ENCODE measurements at places on chromosomes 4 and X.
A peak's percentile ranks its signal among the peaks of the same experiment; 100 is the strongest.

DNA sequence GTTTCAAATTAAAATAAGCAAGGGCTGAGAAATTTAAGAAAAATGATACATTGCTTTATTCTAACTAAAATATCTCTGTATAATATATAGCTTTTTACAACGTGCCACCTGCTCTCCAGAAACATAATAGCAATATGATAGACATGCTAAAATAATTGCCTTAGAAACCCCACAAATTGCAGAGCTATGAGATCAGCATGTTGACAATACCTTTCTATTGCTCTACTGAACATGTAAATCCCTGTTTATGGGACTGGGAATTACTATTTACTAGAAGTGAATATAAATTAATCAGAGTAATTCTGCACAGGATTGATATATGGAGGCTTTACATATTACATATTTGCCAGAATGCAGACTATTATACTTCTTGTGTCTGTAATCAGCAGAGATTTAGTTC is 1831.1 kb upstream of the IGFBP7 start:
- DNase-seq, result no peak

GRCh38 chr4:173167758-173168395 is 734 bp upstream of the GALNT7 start:
- DNase-seq, result peak; percentile 66

- no peak for DNase-seq
These were observed 32.6 kb upstream of the GIMD1 start for GRCh38 chr4:106401157-106401556.

DNA sequence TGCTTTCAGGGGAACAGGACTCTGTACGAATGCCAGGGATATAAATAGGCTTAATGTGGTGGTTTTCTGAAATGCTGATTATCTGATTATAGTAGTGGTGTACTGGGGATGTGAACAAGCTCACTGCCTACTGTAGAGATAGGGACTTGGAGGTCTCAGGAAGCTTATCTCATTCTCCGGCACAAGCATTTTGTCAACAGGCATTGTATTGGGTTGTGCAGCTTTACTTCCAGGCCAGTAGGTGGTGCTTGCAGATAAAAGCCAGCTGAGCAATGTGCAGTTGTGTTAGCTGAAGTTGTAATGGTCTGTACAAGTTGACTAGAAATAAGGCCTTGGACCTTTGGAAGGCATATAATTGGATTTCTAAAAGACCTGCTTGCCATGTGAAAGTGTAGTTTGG is 49.5 kb upstream of the TMLHE start:
- DNase-seq, result no peak

DNA sequence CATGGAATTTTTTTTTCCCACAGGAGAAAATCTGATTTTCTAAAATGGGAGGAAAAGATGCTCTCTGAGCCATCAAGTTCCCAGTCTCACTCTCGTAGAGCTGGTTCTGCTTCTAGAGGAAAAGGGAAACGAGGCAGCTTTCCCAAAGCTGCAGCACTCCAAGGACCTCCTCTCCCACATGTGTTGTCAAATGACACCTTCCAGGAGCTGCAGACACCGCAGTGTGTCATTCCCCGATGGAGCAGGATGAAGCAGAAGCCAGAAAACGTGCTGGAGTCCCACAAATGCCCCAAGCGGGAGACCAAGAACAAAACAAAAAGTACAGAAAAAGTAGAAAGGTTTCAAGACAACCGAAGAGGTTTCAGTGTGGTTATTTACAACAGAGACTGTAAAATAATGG is 348.1 kb downstream of the ARHGAP10 start:
- no peak for DNase-seq

DNA sequence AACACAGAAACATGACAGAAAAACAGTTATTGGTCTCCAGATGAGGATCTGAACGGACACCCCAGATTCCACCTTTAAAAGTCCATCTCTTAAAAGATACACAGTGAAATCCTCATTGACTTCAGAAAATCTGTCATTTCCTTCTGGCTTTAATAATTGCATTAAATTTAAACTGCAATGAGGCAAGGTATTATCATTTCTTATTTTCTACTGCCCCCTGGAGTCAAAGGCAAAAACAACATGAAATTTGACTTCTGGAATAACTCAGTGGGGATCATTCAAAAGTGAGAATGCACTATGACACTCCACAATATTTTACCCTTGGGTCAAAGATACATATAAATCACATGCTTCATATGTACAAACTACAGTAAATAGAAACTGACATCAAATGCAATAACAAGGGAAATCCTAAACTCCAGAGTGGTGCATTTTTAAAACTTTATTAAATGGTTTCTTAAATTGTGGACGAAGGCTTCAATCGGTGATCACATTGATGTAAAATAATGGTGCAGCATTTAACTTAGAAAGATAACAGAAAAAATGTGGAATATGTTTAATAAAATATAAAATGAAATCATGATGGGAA is 56.4 kb upstream of the SPANXN1 start:
- DNase-seq, result peak; percentile 1

- no peak for DNase-seq
These were observed 13.0 kb downstream of the IL13RA1 start for GRCh38 chrX:118740276-118740889.

DNA sequence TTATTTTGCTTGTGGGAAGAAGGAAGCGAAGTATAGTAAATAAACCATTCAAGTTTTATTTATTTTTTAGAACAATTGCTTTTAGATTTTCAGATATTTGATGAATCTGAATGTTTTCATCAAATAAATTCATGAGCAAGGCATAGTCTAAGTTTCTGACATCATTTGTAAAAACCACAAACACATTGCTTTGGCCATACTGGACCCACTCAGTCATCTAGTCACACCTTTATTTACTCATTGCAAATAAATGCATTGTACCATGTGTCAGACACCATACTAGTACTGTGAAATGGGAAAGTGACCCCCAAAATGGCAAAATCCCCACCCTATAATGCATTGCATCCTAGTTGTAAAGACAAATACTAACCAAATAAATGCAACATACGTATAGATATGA is 449.1 kb upstream of the SMIM31 start:
- no peak for DNase-seq

GRCh38 chr4:23789762-23790161 is 100.1 kb downstream of the PPARGC1A start:
- DNase-seq, result no peak

GRCh38 chr4:118282692-118283091 is 70.1 kb downstream of the PRSS12 start:
- DNase-seq, result no peak

- no peak for DNase-seq
These were observed 4.6 kb downstream of the RTL9 start for GRCh38 chrX:110363244-110363643.

- DNase-seq, result peak; percentile 45
These were observed 19.7 kb upstream of the PRPS2 start for GRCh38 chrX:12771445-12772069.

- DNase-seq, result no peak
These were observed 36.1 kb downstream of the FRMPD4 start for GRCh38 chrX:12174358-12174757.

GRCh38 chr4:18314731-18315130 is 293.2 kb upstream of the LCORL start:
- no peak for DNase-seq

DNA sequence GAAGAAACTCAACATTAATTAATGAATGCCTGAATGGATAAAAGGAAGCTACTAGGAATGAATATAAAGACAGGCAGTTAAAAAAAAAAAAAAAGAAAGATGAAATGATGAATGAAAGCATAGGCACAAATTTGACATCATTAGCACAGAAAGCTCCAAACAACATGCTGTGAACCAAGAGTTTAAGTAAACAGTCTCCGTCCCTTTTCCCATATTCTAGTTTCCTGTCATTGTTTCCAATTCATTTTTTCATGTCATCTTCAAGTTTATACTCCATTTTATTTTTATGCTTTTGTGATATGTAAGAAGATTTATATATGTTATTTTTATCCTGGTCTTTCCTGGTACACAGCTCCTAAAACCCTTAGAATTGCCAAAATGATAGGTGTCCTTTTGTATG is 17.7 kb upstream of the AASDH start:
- DNase-seq, result no peak

DNA sequence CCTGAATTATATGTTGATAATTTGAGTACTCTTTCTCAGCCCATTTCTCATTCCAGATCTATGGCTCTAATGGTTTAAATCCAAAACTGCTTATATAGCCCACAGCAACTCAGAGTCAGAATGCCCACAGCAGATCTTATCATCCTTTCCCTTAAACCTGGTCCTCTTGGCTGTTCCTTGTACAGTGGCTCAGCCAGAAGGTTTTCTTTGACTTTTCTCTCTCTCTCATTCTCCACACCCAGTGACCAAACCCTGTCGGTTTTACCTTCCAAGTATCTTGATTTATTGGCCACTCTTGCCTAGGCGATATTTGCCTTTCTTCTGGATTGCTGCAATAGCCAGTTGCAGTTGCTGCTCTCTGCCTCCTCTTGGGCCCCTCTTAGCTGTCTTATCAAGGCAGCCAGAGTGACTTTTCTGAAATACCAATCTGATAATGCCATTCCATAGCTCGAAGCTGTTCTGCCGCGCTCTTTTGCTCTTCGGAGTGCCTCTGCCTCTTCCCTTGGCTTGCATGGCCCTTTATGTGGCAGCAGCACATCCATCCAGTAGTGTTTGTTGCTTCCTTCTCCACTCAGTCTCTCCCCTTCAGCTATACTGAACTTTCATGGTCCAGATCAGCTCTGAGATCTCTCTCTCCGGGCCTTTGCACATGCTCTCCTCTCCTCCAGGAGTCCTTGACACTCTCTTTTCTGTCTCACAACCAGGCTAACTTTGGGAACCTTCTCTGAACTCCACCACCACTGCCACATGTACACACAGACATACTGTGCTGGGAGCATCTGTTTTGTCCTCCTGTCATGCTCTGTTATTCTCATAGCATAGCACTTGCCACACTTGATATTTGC is 11.8 kb downstream of the GAB1 start:
- no peak for DNase-seq

All from OCI-LY7 (cell line).